Spleen (tissue), 13 donors: ENCODE measurements at places on chromosomes 13 and 19. TPM values are rescaled to one million over a fixed set of nuclear protein-coding genes. Genes with fewer than 3 reads are reported as not detected.
A peak's percentile ranks its signal among the peaks of the same experiment; 100 is the strongest.

DNA sequence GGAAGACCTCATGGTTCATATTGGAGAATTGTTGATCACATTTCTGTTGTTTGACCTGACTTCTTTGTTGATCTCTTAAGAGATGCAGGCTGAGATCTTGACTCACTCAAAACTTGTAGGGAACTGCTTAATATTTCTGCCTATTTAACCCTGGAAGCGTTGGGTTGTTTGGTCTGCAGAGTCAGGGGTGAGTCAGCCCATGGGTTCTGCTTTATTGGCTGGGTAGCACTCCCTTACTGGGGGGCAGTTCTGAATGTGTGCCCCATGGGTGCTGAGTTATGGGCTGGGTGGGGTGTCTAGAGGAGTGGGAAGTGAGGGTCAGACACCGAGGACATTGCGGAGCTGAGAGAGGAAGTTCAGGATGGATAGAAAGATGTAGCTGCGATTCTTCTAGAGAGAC, 87.9 kb downstream of the LRCH1 start:
- no peak for DNase-seq

DNA sequence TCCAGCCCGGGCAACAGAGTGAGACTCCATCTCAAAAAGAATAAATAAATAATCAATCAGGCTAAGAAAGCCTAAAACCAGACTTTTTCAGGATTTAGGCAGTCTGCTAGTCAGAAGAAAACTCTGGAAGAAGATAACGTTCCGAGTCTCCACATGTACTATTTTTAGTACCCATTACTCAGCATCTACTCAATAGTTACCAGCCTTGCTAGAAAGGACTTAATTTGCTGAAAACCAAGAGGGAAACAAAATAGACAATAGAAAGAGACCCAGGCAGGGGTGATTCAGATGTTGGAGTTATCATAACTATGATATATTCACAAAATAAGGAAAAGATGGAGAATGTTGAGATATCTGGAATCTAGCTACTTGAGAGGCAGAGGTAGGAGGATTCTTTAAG, 3.6 kb upstream of the LIN7B start:
- no peak for DNase-seq

IGLON5 gene
- not detected for polyA plus RNA-seq

ZFP36 gene
- 117 TPM for polyA plus RNA-seq

DNA sequence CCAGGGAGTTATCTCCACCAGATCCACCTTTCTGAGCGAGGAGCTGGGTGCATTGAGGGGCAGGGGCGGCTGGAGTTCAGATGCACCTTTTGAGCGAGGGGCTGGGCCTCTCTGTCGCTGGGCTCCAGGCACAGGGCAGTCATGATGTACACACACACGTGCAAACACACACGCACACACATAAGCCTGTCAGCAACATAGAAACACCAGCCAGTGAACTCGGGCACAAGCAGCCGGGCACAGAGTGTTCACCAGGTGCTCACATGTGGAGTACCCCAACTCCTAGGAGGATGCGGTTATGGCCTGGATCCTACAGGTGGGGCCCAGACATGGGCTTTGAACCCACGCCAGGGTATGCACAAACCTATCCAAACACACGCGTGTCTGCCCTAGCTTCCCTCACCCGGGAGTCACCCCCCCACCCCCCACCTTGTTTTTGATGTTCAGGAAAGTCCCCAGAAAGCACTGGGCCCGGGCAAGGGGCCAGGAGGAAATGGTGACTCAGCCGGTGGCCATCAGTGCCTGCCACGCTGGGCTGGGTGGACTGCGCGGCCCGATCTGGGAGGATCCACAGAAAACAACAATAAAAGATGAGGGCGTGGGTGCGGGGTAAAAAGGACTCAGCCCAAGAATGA, 13.3 kb downstream of the ARRDC2 start:
- DNase-seq: peak; percentile 91

FFAR3 gene
- polyA plus RNA-seq: 0.45 TPM

ADM5 gene
- polyA plus RNA-seq: 3.6 TPM

DNA sequence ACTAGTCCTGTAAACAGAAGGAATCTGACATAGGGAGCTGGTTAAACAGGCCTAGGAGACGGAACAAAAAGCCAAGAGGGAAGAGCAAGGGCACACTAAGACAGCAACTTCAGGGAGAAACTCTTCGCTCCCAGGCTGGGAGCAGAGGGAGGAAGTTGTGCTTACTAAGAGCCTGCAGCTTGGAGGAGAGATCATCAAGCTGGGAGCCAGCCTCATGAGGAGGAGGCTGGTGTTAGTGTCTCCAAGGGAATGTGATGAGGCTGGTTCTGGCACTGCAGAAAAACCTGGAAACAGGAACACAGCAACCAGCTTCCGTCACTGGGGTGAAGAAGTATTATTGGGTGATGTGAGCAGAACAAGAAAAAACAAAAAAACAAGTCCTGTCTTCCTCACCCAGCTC, 1027.3 kb downstream of the UQCRFS1 start:
- no peak for DNase-seq

DNA sequence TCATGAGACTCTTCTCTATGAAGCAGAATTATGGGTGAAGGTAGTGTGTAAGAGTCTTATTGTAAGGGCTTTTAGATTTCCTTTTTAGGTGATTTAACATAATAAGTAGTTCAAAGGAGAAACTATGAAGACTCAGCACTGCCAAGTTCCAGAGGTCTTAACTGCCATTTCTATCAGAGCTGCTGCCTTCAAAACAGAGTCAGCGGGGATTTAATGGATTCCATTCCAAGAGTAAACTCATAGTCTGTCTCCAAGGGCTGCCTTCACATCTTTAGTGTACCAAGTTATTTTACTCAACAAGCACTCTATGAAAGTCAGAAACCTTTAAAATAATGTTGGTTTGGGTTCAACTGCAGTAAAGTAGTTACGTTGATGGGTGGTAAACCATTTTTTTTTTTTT, 289.6 kb upstream of the HTR2A start:
- no peak for DNase-seq

ZNF880 gene
- 21.9 TPM for polyA plus RNA-seq

ATXN8OS gene
- not detected for polyA plus RNA-seq

ZNF568 gene
- 2.7 TPM for polyA plus RNA-seq

DNA sequence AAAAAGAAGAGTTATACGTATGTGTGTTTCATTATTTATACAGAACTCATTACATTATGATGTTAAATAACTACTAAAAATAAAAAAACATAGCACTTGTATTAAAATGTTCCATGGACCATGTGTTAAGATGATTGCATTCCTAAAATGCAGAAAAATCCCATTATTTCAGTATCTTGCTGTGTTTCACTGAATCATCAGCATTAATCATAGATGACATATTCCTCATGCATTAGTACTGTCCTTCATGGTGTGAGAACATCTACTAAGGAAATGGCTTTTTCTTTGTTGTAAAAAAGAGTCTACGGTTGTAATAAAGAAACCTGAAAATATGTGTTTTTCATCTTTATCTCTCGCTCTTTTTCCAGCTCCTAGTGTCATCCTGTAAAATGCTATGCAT, 416.5 kb downstream of the FGF14 start:
- no peak for DNase-seq

DNA sequence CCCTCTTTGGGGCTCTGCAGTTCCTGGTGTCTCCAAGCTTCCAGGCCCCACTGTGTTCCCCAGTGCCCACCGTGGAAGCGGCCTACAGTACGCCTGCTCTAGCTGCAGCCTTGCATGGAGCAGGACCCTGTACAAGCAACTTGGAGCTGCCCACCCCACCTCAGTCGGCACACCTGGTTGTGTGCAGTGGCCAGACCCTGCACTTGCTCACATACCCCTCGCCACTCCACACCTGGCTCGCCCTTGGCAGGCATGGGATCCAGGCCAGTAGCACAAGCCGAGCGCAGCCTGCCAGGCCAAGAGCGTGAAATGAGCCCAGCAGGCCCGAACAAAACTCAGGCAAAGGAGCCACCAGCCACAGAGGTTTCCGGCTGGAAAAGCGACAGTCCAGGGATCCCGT, 36.4 kb downstream of the ANKRD27 start:
- DNase-seq: no peak

- DNase-seq: no peak
These were observed 540.6 kb upstream of the HTR2A start for GRCh38 chr13:47437406-47437805.

DNA sequence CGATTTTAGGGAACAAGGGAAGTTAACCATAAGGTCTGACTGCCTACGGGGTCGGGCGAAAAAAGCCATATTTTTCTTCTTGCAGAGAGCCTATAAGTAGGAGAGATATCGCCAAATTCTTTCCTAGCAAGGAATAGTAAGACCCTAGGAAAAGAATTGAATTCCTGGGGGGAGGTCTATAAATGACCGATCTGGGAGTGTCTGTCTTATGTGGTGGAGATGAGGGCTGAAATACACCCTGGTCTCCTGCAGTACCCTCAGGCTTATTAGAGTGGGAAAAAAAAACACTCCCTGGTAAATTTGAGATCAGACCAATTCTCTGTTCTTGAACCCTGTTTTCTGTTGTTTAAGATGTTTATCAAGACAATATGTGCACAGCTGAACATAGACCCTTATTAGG, 447.5 kb upstream of the ATXN8OS start:
- no peak for DNase-seq

LIPE gene
- 21.1 TPM for polyA plus RNA-seq

DNA sequence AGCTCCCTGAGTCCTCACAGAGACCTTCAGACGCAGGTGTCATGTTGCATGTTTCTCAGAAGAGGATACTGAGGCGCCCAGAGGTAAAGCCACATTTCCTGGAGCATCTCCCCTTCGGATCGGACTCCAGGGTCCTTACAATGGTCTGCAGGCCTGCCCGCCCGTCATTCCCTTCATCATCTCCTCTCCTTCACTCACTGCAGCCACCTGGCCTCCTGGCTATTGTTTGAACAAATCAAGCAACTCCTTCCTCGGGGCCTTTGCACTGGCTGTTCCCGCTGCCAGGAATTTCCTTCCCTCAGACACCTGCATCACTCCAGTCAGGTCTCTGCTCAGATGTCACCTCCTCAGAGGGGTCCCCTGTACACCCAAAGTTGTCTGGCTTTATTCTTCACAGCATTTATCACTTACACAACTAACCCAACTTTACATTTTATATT, 20.3 kb downstream of the CEACAM16 start:
- DNase-seq: no peak

GRCh38 chr13:112695121-112695520, 5.3 kb downstream of the ATP11A start:
- no peak for DNase-seq

HSPH1 gene
- polyA plus RNA-seq: 30.0 TPM

CYP2F1 gene
- not detected for polyA plus RNA-seq

DCLK1 gene
- 3.4 TPM for polyA plus RNA-seq

ZNF714 gene
- polyA plus RNA-seq: 1.3 TPM

GRIK5 gene
- 0.94 TPM for polyA plus RNA-seq
